CD4-positive, alpha-beta T cell treated with Interleukin-15 for 4 hours (primary cell): ENCODE measurements at places on chromosomes 2 and 18.

GRCh38 chr2:180705122-180705521 lies 275.3 kb upstream of the UBE2E3 start:
- no peak for DNase-seq

DNA sequence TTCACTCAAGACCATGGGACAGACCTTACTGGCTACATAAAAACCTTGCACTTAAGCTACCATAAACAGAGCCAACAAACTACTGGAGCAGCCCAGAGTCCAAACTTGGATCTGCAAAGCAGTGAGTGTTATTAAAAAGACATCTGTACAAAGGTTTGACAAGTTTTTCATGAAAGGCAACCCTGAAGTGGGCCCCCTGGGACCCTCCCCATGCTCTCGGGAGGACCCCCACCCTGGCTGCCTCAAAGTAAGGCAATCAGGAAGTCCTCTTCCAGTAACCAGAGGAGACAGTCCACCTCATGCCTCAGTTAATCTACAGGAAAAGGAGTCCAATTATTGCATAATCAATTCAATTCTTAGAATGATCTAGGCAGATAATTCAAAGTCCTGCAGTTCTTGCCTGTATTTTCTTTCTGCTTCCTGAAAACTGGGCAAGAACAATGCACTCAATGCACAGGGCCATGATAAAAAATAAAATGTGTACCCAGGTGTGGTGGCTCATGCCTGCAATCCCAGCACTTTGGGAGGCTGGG lies 69.7 kb downstream of the TBC1D8 start:
- no peak for DNase-seq

- no peak for DNase-seq
These were observed 15.2 kb downstream of the M1AP start for GRCh38 chr2:74632939-74633312.

- no peak for DNase-seq
These were observed 81.1 kb downstream of the MBOAT2 start for GRCh38 chr2:8922431-8922830.

DNA sequence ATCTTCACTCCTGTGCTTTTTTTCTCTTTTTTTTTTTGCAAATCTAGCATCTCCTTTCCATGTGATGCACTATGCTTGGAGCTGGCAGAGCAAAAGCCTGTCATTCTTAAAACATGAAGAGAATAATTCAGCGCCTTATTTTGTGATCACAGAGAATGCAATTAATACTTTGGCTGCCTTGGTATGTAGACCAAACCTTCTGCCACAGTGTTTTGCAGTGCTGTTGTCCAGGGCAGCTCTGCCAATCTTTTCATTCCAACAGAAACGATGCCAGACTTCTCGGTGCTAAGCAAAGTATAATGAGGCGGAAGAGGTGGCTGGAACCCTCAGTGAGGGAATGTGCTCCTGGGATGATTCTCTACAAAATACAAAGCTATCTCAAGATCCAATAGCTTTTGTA lies 25.6 kb downstream of the BCL2 start:
- DNase-seq: no peak

- no peak for DNase-seq
These were observed 30.2 kb upstream of the BOD1L2 start for GRCh38 chr18:57116598-57117132.

- peak; percentile 78 for DNase-seq
These were observed 29.5 kb downstream of the PAX8 start for GRCh38 chr2:113248997-113249770.
